ENCODE measurements at places on chromosomes 1 and 21.

GRCh38 chr21:17527240-17527639 lies 14.4 kb downstream of the CXADR start:
- DNase-seq: no peak

DNA sequence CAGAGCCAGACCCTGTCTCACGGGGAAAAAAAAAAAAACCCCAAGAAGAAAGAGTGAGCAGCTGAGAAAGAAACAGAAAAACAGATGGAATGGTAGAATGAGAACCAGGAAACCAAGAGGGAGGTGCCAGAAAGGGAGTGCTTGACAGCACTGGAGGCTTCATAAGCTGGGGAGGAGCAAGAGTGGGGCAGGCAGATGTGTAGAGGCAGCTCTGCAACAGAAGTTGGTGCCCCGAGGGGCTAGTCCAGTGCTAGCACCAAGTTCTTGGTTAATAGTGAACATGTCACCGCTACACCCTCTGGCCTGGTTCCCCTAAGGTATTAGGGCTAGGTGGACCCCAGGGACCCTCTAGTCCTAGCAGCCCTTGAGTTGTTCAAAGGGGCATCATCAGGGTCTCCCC lies 98.0 kb downstream of the TGFBR3 start:
- DNase-seq: no peak

GRCh38 chr1:159921251-159921650 lies 4.1 kb downstream of the TAGLN2 start:
- DNase-seq: no peak

DNA sequence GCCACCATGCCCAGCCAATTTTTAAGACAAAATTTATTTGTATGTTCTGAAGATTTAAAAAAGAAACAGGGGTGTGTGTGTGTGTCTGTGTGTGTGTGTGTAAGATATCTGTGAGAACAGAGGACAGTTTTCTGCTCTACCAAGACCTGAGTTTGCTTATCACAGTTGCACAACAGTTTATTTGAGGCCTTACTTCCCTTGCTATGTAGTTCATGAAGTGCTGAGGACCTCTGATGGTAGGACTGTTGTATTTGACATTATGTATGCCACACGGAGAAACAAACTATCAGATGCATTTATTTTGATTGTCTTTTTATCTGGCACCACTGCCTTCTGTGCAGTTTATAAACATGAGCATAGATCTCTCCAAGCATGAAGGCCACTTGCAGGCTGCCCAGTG lies 355.2 kb downstream of the PBX1 start:
- no peak for DNase-seq

GRCh38 chr1:101379950-101380349 lies 143.1 kb downstream of the S1PR1 start:
- no peak for DNase-seq

DNA sequence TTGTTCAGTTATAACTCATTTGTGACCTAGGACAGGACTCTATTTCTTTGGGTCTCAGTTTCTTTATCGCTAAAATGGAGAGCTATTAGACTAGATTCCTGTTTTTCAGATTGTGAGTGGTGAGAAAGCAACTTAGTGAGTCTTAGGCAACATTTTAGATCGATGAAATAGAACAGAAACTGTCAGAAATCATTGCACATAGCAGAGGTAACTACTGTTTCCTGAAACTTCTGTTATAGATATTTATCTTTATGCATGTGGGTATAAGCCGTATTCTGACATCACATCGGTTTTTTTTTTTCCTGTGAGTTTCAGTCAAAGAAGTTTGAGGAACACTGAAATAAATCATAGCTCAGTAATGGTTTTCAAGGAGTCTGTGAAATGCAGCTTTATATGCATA lies 42.1 kb upstream of the DNAJC6 start:
- DNase-seq: no peak

DNA sequence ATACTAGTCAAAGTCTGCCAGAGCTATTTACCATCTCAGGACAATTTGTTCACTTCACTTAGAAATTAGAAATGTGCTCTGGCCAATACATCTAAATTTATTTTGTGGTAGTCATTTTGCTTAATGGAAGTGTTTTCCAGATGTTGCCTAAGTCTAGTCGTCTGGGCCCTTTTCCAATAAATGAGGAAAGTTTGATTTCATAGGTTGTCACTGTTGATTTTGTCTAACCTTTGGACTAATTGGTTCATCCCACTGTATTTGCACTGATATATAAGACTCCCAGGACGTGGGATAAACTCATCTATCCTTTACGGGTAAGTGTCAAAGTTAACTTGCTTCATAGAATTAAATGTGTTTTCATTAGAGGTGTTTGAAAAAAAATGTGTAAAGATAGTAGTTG lies 79.1 kb downstream of the TPR start:
- DNase-seq: no peak

GRCh38 chr1:184276416-184276815 lies 110.4 kb upstream of the C1orf21 start:
- no peak for DNase-seq

- no peak for DNase-seq
Observed at GRCh38 chr1:168235548-168235885, 9.7 kb downstream of the SFT2D2 start.

DNA sequence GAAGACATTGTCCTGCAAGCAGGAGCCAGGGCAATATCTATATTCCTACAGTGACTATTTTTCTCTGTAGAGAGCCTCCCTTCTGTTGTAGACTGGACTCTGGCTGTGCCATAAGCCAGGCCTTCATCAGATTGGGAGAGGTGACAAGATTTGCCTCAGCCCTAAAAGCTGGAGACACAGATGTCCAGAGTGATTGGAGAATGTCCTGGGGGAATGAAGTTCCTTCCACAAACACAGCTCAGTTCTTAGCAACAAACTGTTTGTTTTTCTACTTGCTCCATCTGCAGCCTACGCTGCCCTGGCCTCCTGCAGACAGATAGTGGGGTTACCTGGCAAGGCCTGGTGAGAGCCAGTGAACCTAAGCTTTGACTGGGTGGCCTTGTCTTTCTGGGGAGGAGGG lies 29.9 kb upstream of the SNX27 start:
- DNase-seq: no peak

- DNase-seq: no peak
Observed at GRCh38 chr1:243855616-243856318, 5.7 kb upstream of the AKT3 start.

DNA sequence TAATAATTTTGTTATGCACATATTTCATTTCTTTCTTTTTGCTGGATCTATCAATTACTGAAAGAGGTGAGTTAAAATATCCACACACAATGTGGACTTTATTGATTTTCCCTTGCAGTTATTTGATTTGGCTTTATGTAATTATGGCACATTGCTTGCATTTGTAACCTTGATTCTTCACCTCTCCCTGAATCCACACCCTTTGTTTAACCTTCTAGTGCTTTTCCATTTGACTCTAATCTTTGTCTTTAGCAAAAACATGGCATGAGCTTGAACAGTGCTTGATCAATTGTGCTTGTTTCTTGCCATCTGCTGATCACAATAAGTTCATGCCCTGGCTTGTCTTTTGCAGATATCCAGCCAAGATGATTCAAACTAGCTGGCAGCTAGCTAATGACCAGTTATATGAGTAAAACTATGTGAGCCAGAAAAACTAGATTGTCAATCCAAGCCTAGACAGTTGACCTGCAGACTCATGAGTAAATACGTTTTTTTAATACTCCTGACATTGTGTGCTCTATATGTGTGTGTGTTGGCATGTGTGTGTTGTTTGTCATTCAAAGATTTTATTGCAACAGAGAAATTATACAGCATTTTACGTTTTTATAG lies 899.2 kb downstream of the NCAM2 start:
- no peak for DNase-seq

- no peak for DNase-seq
Observed at GRCh38 chr1:31064718-31065309, 703 bp downstream of the PUM1 start.

DNA sequence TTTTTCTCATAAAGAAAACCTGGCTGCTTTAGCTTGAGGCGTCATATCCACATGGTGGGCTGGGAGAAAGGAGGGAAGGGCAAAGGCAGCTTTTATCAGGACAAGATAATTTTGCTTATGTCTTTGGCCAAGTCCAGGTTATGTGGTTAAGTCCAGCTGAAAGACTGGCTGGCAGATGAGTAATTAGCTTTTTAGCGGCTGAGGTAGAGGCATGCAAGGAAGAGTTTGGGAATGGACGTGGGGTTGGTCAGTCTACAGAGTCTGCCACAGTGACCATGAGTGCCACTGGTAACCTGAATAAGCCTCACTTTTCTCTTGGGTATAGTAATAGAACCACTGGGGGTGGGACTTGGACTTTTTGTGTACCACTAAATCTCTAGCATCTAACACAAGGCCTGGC lies 39.8 kb downstream of the NEK7 start:
- DNase-seq: no peak

GRCh38 chr1:241744591-241744990 lies 92.5 kb downstream of the WDR64 start:
- no peak for DNase-seq

DNA sequence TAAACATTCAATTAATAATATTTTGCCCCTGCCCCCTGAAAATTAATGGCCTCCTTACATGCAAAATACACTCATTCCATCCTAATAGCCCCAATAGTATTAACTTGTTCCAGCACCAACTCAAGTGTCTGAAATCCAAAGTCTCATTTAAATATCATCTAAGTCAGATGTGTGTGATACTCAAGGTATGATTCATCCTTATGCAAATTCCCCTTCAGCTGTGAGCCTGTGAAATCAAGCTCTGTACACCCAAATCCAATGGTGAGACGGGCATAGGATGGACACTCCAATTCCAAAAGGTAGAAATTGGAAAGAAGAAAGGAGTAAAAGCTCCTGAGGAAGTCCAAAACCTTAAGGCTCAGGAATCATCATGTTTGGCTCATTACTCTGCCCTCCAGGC lies 83.5 kb downstream of the HHAT start:
- DNase-seq: no peak

DNA sequence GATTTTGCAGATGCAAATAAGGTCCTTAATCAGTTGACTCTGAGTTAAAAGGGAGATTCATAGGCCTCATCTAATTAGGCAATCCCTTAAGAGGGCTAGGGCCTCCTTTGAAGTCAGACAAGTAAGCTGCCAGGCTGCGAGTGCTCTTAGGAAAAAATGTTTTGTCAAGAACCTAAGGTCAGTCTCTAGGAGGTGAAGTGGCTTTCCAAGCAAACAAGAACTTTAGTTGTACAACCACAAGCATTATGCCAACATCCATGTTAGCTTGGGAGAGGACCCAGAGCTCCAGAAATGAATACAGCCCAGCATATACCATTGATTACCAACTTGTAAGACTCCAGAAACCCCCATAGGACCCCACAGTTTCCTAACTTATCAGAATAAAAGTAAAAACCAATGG lies 1366.2 kb downstream of the PLA2G4A start:
- no peak for DNase-seq

- no peak for DNase-seq
Observed at GRCh38 chr1:58406301-58407071, 140.0 kb downstream of the OMA1 start.

GRCh38 chr1:203985676-203986075 lies 87.2 kb upstream of the SOX13 start:
- no peak for DNase-seq

GRCh38 chr1:5915587-5916571 lies 76.3 kb downstream of the NPHP4 start:
- DNase-seq: peak; percentile 72

DNA sequence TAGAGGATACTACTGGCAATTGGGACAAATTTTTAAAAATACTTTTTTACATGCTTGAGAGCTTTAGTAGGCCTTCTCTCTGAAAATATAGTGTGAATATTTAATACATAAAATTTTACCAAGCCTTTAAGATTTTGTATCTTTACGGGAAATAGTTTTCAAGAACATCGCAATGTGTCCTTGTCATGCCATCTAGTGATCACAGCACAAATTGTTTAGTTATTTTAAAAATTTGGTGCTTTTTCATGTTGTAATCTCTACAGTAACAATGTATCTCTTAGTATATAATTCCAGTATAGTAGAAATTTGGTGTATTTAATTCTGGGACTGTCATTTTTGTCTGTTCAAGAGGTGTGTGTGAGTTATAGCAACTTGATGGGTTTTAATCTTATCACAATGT lies 6.7 kb downstream of the CDC7 start:
- DNase-seq: no peak

- DNase-seq: no peak
Observed at GRCh38 chr1:234617131-234617985, 7.4 kb upstream of the IRF2BP2 start.

DNA sequence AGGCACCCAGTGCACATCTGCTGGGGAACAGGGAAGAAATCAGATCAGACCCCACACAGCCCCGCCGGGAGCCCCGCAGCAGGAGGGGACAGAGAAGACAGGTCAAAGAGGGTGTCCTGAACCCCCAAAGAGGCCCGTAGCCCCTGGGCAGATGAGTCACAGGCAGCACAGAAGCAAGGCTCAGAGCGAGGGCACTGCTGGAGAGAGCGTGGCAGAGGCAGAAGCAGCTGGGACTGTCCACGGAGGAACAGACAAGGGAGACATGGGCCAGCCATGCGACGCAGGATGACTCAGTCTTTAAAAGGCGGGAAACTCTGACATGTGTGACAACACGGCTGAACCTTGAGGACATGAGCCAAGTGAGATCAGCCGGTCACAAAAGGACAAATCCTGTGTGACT lies 14.5 kb upstream of the PRDM16 start:
- DNase-seq: no peak

DNA sequence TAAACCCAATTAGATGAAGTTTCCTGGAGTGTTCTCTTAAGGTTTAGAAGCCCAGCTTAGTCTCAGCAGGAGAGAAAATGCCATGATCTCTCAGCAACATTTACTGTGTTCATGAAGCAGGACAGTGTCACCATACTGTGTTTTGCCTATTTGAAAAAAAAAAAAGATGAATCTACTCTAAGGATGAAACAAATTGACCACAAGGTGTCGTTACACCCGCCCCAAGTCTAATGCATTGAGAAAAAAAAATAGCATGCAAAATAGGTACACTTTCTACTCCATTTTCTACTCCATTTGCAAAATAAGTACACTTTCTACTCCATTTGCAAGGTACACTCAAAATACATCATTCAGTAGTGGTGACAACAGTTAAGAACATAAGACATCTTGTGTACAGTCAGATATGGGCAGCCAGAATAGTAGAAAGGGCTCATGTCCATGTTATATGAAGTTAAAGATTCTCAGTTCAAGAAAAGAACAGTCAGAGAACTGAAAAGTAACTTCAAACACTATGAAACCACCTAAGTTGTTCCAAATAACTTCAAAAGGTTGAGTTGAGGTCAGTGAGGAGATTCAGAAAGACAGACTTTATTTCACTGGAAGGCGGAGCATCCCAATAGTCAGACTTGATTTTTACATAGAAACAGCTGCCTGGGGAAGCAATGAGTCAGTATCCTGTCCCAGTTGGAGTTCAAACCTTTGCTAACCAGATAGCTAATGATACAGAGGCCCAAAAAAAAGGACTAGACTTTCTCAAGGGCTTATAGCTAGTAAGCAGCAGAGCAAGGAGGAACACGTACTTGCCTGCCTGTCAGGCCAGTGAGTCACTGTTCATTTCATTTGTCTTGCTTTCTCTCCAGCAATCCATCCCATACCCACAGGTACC lies 13.3 kb downstream of the PLPPR5 start:
- peak; percentile 70 for DNase-seq
